ENCODE measurements at places on chromosomes 11 and 22.

DNA sequence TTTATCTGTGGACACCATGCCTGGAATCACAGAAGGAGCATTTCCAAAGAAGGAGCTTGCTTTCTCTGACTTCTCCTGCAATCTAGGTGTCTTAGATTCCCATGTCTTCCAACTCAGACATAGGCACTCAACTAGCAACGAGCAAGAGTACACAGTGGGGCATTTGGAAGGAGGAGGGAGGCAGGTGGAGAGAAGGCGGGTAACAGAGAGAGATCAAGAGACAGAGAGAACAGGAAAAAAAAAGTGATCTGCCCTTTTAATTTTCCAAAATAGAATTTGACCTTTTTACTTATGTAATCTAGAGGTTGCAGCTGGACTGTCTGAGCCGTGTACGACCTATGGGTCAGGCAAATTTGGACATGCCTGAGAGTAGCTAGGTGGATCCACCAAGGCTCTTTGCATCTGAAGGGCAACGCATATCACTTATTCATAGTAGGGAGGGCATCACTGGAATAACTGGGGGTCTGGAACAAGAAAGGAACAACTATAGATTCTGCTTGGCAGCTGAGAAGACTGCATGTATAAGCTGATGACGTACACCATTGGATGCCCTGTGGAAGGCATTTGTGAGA, 37.3 kb upstream of the POGLUT3 start:
- DNase-seq, result no peak

GRCh38 chr11:33997584-33998251, 53.8 kb upstream of the CAPRIN1 start:
- no peak for DNase-seq

GRCh38 chr11:110505528-110506284, 76.0 kb downstream of the FDX1 start:
- no peak for DNase-seq

DNA sequence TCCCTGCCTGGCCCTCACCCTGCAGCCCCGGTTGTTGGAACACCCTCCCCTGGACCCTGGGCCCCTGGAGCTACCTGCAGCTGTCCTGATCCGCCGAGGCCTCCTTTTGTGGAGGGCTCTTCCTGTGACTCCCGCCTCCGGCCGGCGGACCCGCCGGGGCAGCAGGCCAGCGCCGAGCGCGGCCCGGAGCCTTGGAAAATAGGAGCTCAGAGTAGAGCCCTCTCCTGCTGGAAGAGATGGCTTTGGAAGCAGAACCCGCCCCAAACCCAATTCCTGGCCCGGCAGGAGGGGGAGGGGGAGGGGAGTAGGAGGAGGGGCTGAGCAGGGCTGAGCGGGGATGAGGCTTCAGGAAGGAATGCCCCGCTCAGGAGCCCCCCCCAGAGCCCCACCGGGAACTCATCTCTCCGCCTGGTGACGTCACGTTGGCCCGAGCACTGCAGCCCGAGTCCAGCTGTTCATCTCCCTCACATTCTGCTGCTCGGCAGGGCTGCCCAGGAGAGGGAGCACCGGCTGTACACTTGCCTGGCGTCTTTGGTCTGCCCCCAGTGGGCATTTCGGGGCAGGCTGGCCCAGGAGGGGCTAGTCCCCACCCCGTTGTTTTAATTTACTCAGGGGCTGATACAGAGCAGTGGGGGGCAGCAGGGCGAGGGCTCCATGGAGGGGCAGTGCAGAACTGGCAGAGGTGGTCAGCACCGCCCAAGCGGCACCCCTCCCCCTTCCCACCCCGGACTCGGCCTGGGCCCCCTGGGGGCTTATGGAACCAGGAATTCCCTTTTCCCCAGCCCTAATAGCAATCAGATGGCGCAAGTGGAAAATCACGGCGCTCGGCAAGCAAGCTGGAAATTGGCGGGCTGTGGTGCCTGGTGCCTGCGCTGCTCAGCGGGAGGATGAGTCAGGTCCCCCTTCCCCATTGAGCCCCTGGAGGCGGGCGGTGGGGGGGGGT, at the start of gene MRGPRF:
MRGPRF (minus strand) TSS at position 238 of the 943 bp plus-strand sequence. CDS start 3,345 bp downstream, outside the sequence.
- DNase-seq, result peak; percentile 98

- no peak for DNase-seq
Observed at GRCh38 chr22:39110631-39111561, 13.9 kb downstream of the APOBEC3H start.

DNA sequence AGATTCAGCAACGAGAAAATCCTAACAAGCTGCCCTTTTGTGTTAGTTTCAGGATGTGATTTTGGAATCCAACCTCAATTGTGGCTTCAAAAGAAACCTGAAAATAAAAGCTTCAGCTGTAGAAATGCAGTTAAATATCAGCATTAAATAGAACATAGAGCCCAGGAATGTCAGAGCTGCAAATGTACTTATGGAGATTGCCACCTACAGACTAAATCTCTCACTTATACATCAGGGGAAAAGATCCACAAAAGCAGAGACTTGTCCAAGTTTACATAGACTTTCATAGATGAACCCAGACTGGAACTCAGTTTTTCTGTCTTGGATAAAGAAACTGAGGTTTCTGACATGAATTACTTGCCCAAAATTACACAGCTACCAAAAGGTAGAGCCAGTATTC, 446.6 kb downstream of the DLG2 start:
- no peak for DNase-seq

DNA sequence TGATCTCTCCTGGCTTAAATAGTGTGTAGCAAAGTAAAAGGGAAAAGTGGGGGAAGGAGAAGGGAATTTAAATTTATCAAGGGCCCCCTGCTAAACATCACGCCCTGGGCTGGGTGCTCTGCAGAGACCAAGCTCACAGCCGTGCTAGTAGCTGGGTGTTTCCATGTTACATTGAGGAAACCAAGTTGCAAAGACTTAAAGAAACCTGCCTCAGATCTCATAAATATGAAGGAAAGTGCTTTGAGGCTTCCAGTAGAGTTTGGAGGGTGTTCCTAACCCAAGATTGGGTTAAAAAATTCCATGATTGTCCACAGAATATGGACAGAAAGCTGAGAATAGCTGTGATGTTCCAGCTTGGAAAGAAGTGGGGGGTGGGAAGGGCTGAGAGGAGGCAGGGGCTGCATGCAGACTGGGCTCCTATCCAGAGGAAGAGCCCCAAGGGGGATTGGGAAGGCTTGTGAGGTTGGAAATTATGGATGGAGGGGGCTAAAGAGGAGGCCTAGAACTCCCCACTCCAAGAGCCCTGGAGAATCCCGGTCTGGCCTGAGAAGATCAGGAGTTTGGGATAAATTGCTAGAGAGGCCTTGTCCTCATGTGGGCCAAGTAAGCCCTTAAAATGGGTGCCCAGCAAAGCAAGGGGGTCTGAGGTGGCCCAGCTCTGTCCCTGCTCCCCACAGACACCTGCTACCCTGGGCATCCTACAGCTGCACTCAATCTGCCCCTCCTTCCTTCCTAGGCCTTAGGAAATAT, 25.0 kb upstream of the OAF start:
- DNase-seq, result peak; percentile 55

DNA sequence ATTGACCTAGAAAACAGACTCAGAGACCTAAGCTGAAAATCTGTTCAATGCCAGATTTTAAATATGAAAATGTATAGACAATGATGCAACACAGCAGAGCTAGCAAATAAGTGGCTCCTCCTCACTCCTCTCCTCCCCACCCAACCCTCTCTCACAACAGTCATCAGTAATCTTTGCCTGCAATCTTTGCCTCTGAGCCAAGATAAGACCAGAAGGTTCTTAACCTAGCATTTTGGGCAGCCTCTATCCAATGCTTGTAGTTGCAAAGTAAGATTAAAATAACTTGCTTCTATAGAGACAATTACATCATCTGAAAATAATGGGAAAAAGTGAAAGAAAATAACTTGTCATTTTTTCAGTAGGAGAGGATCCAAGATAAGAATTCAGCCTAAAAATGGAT, 117.3 kb downstream of the PARVA start:
- no peak for DNase-seq

- no peak for DNase-seq
Observed at GRCh38 chr11:132718711-132719671, 813.3 kb downstream of the OPCML start.

GRCh38 chr11:64245401-64245796, 1.3 kb downstream of the PPP1R14B start:
- no peak for DNase-seq

DNA sequence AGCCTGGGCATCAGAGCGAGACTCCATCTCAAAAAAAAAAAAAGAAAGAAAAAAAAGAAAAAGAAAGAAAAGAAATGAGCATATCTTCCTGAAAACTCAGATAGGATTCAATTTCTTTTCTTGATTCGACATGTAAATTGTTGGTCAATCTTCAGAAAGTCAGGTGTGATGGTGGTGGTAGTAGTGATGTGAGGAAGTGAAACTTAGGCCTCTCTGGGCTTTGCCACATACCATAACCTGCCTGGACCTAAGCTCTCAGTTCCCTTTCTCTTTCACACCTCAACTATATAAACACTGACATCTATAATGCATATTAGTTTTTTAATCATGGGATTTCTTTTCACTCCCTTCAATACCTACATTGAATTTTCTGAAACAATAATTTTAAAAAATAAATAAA, 98.0 kb upstream of the TBCEL start:
- no peak for DNase-seq

- DNase-seq, result no peak
Observed at GRCh38 chr11:4164884-4165590, 70.4 kb downstream of the RRM1 start.

- no peak for DNase-seq
Observed at GRCh38 chr11:24932110-24933000, 435.5 kb downstream of the LUZP2 start.

GRCh38 chr11:117188620-117189081, 10.1 kb downstream of the SIDT2 start:
- DNase-seq, result peak; percentile 73

GRCh38 chr11:123407130-123407995, 22.7 kb upstream of the GRAMD1B start:
- no peak for DNase-seq

GRCh38 chr11:43987384-43988039, 45.1 kb downstream of the C11orf96 start:
- peak; percentile 96 for DNase-seq
